ENCODE measurements at places on chromosomes 16 and 17.

GRCh38 chr16:48608871-48609651 is 919 bp downstream of the N4BP1 start:
- DNase-seq: peak; percentile 51
- H3K4me1 ChIP-seq: peaks cover 28% of the 10 kb centered on the region
- peak overlapping the region; percentile 95 for H3K27ac ChIP-seq
- H3K36me3 ChIP-seq: no peaks in the 10 kb centered on the region
- H3K4me3 ChIP-seq: peak overlapping the region; percentile 98

GRCh38 chr17:30927756-30928155 is 6.0 kb downstream of the ADAP2 start:
- peaks cover 33% of the 10 kb centered on the region for H3K27me3 ChIP-seq
- no peak overlapping the region for H3K4me3 ChIP-seq
- H3K36me3 ChIP-seq: no peaks in the 10 kb centered on the region
- H3K27ac ChIP-seq: no peak overlapping the region
- no peak for DNase-seq
- H3K4me1 ChIP-seq: no peaks in the 10 kb centered on the region

DNA sequence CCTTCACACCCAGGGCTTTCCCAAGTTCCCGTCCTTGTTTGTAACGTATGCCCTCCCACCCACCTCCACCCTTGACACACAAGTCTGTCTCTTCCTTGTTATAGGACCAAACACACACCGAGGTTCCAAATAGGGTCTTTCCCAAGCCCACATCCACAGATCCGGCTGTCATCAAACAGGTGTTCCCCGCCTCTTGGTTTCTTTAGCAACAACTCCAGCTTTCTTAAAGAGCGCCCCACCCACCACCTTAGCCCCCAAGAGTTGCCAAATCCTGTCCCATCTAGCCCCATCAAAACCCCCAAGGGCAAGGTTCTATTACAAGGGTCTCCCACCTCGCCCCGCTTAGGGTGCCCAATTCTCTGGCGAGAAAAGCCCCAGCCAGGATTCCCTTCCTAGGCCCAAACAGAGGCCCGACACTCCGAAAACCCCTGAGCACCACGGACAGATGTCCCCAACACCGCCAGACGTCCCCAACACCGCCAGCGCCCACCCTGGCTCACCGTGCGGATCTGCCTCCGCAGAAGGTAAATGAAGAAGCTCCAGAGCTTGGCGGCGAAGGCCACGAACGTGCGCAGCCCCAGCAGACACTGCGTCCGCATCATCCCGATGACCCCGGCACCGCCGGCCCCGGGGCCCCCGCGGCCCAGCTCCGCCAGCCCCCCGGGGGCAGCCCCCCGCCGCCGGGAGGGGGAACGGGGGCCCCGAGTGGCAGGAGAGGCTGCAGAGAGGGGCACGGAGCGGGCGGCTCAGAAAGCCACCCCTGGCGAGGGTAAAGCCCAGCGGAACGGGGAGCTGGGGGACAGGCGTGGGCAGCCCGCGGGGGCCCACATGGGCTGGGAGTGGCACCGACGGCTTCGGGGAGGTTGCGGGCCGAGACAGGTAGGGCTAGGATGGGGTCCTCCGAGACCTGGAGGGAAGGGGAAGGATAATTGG is 573 bp downstream of the CTDNEP1 start:
- no peaks in the 10 kb centered on the region for H3K36me3 ChIP-seq
- H3K4me1 ChIP-seq: peaks cover 37% of the 10 kb centered on the region
- no peaks in the 10 kb centered on the region for H3K27me3 ChIP-seq
- DNase-seq: peak; percentile 29

- no peak overlapping the region for H3K27ac ChIP-seq
- no peak for DNase-seq
- H3K4me1 ChIP-seq: peaks cover 28% of the 10 kb centered on the region
Measured at GRCh38 chr17:35543856-35544255, 6.4 kb upstream of the SLFN12L start.

- H3K4me1 ChIP-seq: peaks cover 50% of the 10 kb centered on the region
- no peak overlapping the region for H3K4me3 ChIP-seq
- H3K27ac ChIP-seq: peak overlapping the region; percentile 25
- no peaks in the 10 kb centered on the region for H3K36me3 ChIP-seq
Measured at GRCh38 chr17:17942846-17943245, 29.4 kb downstream of the TOM1L2 start.
